GM19239 (cell line): ENCODE measurements at places on chromosomes 12 and 14.
A peak's percentile ranks its signal among the peaks of the same experiment; 100 is the strongest.

- DNase-seq, result peak; percentile 31
Measured at GRCh38 chr14:89767861-89768268, 186.7 kb downstream of the EFCAB11 start.

DNA sequence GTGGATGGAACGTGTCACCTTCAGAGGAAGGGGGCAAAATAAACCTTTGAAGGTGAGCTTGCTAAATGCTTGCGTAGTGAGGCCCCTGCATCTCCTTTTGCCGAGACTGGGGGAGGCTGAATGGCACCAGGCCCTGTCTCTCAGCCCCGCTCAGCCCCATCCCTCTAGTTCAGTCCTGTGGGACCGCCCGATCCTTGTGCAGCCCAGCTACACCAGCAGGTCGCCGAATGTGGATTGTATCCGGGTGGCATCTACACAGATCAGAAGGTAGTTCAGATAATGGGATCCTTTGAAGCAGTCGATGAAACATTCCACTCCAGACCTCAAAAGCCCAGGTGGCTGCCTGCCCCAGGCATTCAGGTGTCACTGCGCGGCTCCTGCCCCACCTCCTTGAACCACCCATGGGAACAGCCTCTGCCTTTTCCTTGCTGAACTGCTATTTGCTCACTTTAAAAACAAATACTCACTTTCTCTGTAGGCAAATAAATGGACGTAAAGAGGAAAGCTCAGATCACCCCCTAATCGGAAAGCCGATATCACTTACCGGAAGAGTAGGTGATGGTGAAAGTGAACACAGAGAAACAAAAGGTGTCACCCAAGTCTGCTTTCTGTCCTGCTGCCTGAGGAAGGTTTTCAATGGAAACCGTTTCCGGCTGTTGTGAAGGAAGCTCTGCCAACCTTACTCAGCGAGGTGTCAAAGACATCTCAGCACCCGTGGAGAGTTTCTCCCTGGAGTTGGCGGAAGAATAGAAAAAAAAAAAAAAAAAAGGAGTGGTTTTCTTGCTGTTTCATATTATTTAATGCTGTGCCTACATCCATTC, 100.3 kb upstream of the NCOR2 start:
- DNase-seq, result no peak

- no peak for DNase-seq
Measured at GRCh38 chr12:53965281-53966084, 7.4 kb upstream of the HOXC11 start.

GRCh38 chr12:88834226-88834625, 254.0 kb upstream of the KITLG start:
- DNase-seq, result no peak

GRCh38 chr12:114403690-114404066, 2.3 kb downstream of the TBX5 start:
- no peak for DNase-seq

DNA sequence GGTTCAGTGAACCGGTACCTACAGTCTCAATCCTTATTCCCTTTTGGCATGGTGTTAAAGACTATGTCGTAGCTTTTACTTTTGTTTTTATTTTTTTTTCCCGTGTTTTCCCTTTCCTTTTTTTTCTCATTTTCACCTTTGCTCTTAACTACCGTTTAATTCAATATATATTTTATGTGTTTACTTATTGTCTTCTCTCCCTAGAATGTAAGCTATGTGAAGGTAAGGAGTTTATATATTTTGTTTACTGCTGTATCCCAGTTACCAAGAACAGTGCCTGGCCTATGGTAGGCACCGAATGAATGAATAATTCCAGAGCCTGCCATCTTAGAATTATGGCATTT, 261 bp upstream of the MLH3 start:
- DNase-seq, result no peak

DNA sequence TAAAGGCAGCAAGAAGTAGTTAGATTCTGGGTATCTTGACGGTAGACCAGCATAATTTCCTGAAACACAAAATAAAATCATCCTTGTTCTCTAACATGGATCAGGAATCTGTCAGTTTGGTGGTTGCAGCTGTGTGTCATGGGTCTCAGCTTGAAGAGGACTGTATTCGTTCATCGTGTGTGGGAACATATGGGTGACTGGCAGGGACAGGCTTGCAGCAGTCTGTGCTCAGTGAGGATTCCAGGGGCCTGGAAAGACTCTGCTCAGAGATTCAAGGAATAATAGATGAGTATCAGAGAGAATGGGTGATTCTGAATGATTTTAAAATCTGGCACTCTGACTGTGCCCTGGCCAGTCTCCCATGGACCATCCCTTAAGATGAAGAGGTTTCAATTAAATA, 421.6 kb downstream of the APAF1 start:
- DNase-seq, result no peak

DNA sequence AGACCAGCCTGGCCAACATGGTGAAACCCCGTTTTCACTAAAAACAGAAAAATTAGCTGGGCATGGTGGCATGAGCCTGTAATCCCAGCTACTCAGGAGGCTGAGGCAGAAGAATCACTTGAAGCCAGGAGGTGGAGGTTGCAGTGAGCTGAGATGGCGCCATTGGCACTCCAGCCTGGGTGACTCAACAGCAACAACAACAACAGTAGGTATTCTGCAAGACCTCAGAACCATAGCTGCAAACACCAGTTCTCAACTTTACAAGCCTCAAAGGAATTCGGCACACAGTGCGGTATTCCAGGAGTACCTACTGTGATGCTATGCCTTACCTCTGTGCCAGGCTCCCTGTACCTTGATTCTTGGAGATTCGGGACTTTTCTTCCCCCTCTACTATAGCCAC, 15.8 kb downstream of the FOXN3 start:
- no peak for DNase-seq

- DNase-seq, result no peak
Measured at GRCh38 chr12:121250359-121250758, 40.4 kb downstream of the P2RX4 start.
